ENCODE measurements at places on chromosomes 12 and 14.
A peak's percentile ranks its signal among the peaks of the same experiment; 100 is the strongest.

GRCh38 chr12:2057041-2057794, 4.4 kb downstream of the CACNA1C start:
- DNase-seq: peak; percentile 38

DNA sequence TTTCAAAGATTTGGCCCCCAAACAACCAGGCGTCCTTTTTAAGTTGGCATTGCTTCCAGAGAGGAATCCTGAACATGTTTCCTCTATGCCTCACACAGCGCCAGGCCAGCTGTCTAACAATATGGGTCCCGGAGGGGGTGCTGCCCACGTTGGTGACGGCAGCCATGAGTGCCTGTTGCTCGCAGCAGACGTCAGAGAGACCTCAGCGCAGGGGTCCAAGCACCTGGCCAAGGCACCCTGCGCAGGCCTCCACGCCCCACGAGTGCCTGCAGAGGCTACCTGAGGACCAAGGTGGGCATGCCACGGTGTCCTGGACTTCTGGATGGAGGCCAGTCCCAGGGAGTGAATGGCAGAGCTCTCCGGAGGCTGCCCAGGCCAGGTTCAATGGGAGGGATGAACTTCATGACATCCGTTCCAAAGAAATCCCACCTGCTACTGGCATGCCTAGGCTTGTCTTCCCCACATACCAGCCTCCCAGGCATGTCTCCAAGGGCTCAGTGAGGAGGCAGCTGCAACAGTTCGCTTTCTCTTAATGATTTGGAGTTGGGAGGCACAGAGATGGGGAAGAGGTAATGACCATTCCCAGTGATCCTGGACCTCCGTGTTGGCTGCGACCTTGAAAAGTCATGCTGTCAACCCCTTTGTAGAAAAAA, 11.6 kb upstream of the FOXN3 start:
- DNase-seq: no peak

DNA sequence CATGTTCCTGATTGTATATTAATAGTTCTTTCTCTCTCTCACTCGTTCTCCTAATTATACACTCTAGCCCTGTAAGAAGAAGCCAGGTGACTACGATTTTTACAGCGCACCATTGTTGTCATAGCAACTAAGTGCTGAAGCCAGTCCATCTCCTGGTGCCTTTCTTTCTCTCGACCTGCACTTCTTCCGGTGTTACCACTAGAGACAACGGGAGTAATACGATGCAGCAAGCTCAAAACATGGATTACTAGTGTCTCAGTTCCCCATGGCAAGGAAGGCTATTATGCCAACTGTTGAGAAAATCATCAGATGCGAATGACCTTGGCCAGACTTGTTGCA, 40.8 kb upstream of the DCD start:
- DNase-seq: no peak

GRCh38 chr14:64733899-64734298, 29.7 kb downstream of the PLEKHG3 start:
- no peak for DNase-seq

- DNase-seq: no peak
Observed at GRCh38 chr12:103758310-103759089, 82.5 kb downstream of the NT5DC3 start.
